Activated T-helper 1 cell treated with Interleukin-2 at 50 U/mL for 16 hours (primary cell): ENCODE measurements at places on chromosomes 13 and 19.
A peak's percentile ranks its signal among the peaks of the same experiment; 100 is the strongest.

DNA sequence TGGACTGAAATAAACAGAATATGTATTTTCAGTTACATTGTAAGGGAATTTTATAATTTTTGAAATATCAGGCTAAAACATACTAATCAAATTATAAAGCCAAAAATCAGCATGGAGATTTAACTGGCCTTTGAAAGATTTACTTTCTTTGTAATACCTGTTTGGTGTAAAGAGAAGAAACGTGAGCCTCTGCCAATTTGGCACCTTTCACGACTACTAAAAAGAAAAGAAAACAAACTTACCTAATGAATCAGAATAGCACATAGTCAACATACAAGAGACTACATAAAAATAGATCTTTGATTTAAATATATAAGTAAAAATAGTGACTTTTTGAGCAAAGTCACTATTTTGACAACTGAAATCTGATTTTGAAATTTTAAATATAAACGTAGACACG, 87.4 kb downstream of the RBM26 start:
- no peak for DNase-seq

GRCh38 chr19:5804516-5805461, at the start of gene NRTN:
Gene NRTN (plus strand): TSS chr19:5805067. CDS start chr19:5824166, 19,099 bp downstream.
- DNase-seq = peak; percentile 38

DNA sequence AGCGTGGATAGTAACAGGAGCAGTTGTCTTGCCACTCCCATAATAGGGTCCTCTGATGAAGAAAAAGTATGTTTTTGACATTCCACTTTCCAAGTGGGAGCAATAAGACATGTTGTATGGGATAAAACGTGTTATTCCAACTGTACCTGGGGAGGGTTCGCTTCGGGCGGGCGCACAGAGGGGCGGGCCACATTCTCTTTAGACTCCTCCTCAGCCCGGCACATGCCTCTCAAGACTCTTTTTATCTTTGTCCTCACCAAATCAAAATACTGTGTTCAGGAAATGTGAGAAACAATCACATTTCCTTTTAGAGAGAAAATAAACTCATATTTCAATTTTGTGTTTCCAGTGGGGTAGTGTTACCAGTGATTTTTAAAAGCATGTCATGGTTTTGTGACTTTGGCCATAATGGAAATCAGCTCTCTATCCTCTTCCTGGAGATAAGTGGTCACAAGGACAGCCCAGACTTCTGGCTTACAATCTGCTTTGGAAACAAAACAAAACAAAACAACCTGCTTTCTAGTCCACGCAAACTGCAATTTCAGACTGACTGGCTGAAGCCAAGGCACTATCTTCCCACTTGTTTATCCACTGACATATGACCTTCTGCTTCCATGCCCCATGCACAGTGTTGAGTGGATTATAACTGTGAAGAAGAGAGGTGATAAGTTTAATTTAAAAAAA, 276.1 kb downstream of the NALCN start:
- no peak for DNase-seq

DNA sequence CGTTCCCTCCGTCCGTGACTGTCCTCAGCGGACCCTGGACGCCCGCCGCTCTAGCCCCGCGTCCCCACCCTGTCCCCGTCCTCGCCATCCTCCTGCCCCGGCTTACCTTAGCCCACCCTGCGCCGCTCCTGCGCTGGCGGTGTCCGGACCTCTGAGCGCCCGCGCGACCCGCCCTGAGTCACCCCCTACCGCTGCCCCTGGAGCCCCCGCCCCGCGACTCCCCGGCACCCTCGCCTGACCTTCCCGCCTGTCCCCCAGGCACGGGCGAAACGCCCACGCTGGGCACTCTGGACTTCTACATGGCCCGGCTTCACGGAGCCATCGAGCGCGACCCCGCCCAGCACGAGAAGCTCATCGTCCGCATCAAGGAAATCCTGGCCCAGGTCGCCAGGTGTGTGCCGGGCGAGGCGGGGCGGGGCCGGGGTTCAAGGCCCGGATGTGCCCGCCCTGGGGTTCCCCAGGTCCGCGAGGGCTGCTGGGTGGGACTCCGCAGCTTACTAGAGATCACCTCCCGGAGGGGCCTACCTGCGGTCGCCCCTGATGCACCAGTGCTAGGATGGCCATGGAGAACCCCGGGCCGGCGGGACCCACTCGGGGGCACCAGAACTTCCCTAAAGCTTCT, 5.1 kb downstream of the HMG20B start:
- no peak for DNase-seq

DNA sequence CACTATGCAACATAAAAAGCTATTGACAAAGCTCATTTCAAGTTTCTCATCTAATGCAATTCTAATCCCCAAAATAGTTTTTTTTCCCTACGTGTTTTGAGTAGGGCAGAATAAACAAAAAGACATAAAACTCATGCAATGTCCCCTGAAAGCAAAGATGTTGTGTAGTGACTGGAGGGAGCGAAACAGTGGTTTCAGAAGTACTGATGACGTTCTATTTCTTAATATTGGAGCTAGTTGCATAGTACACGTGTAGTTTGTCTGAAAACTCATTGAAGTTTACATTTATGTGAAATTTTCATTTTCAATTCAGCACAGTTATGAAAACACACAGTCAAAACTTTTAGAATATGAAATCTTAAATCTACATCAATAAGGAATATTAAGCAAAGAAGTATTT, 31.6 kb downstream of the USP12 start:
- DNase-seq = no peak

GRCh38 chr19:11963566-11964355, 1.1 kb upstream of the ZNF763 start:
- DNase-seq = peak; percentile 50

GRCh38 chr19:40294560-40294959, 9.4 kb upstream of the AKT2 start:
- DNase-seq = no peak

DNA sequence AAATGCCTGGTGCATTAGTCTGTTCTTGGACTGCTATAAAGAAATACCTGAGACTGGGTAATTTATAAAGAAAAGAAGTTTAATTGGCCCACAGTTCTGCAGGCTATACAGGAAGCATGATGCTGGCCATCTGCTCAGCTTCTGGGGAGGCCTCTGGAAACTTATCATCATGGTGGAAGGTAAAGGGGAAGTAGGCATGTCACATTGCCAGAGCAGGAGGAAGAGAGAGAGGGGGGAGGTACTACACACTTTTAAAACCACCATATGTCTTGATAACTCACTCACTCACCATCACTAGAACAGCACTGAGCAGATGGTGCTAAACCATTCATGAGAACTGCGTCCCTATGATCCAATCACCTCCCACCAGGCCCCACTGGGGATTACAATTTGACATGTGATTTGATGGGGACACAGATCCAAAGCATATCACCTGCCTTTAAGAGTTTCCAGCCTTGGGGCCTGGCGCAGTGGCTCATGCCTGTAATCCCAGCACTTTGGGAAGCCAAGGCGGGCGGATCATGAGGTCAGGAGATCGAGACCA, 219.0 kb downstream of the KATNAL1 start:
- no peak for DNase-seq

DNA sequence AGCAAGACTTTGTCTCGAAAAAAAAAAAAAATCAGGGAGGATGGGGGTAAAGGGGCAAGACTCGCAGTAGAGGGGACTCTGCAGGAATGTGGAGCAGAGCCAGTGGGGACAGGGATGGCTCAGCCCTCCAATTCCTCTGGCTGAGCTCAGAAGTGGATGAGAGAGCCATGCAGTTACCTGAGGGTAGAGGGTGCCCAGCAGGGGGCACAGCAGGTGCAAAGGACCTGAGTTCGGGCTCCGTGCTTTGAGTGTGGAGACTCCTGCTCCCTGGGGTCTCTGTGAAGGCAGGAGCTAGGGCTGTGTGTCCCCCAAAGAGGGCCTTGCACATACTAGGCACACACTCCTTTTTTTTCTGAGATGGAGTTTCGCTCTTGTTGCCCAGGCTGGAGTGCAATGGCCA, 7.7 kb downstream of the DOCK6 start:
- DNase-seq = no peak

DNA sequence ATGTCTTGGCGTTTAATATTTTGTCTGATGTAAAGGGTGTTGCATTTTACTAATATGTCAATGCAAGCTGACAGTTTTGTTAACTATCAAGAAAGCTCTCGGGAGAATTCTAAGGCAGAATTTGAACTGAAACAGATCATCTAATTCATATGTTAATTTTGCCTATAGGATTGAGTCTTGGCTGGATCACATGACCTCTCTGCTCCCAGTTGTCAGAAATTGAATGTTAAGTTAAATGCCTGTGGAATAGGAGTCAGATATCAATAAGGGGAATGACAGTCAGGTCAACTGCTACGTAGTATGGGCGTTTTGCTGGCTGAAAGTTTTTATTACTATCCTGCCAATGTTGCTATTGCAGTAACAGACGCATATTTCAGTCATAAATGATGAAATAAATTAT, 358.5 kb downstream of the MYO16 start:
- DNase-seq = no peak
